HTR-8/SVneo (cell line): ENCODE measurements at places on chromosomes 5 and 9.

GRCh38 chr5:115507681-115508080, 36.9 kb downstream of the FEM1C start:
- peak; percentile 9 for DNase-seq

GRCh38 chr5:179819296-179820126, 1.2 kb upstream of the SQSTM1 start:
- peak; percentile 64 for DNase-seq

- no peak for DNase-seq
Observed at GRCh38 chr9:7073706-7074105, 315.9 kb downstream of the KDM4C start.

DNA sequence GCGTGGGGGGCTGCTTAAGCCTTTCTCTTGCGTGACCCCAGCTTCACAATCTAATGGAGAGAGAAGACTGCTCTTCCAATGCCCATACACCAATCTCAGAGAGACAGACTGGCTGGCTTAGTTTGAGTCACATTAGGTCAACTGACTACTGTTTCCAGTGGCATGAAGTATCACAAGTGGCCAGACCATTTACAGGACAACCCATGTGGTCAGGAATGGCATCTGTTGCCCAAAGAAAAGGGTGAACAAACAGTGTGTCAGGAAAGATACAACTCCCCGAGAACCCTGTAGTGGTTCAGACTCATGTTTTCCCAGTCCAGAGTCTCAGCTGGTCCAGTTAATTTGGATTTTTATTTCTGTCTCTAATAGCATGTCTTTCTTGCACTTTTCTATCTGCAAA, 177.4 kb upstream of the IL12B start:
- DNase-seq, result no peak

DNA sequence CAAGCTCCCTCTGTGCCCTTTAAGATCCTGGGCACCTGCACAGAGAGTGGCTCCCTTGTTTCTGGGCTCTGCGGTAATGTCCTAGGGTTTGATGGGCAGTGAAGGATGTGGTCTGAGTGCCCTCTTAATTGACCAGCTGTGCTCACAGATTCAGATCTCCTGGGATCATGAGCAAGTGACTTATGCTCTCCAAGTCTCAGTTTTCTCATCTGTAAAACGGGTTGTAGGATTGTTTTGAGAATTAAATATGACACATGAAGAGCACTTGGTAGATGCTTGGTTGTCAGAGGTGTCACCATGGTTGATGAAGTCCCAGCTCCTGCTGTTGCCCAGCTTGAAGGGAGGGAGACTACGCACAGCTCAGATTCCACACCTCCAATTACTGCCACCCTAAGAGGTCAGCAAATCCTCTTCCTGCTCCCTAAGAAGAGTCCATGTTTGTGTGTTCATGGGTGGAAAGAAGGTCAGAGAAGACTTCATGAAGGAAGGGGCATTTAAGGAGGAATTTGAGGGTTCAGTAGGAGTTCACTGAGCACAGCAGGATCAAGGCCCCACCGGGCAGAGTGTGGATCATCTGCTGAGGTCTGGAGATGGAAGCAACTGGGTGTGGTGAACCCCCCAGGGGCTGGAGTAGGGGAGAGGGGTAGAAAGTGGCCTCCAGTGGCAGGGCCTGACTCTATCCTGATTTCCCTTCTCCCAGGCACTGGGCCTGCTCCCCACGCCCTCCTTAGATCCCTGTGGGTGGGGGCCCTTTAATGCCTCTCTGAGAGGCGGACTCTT, 1.4 kb upstream of the PSD2 start:
- DNase-seq, result no peak

- DNase-seq, result no peak
Observed at GRCh38 chr9:125604196-125604595, 102.8 kb downstream of the MAPKAP1 start.

DNA sequence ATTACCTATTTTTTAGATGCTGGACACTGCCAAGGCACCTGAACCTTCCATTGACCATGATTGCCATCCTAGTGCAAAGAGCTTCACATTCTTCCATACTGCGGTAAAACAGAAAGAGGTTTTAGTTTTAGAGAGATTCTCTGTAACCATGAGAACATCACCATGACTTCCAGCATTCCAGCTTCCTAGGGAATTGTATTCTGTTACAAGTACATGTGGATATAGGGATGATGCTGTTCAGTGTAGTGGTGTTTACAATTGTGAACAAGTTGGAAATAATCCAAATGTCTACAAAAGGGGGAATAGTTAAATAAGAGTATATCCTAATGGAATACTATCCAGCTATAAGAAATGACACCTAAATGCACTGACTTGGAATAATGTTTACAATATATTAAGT, 22.4 kb downstream of the NIPSNAP3B start:
- no peak for DNase-seq

DNA sequence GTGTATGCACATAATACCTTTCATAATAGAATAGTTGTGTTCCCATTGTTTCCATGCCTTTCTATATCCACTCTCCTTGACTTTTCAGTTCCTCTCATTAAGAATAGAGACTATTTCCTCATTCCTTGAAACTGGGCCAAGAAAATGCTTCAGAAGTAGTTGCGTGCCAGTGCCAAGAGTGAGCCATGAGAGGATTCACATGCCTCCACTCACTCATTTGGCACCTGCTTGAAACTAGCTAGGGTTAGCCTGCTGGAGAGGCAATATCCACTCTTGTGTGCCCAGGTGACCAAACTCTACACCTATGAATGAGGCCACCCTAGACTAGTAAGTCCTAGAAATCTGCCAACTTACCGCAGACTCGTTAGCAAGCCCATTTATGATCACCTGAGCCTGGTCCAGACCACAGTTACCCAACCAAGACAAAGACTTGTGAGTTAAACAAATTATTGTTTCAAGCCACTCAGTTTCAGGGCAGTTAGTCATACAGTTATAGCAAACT, 276.3 kb downstream of the EPB41L4A start:
- no peak for DNase-seq

GRCh38 chr9:124625087-124625486, 117.9 kb upstream of the NR5A1 start:
- no peak for DNase-seq

DNA sequence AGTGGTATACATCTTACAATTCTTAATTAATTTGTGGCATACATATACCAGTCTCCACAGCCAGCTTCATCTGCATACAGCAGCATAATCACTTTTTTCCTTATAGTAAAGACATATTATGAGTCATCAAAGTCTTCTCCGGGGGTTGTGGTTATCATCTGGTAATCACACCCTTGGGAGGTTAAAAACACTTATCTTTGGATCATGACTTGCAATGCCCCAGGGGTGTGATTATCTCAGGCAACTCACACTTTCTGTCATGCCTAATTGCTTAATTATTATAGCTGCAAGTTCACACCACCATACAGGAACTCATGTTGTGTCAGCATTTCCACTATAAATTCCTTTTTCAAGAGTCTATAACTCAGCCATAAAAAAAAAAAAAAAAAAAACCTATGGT, 218.4 kb downstream of the ANXA1 start:
- DNase-seq, result no peak

GRCh38 chr9:27864644-27865438, 291.6 kb upstream of the C9orf72 start:
- no peak for DNase-seq

DNA sequence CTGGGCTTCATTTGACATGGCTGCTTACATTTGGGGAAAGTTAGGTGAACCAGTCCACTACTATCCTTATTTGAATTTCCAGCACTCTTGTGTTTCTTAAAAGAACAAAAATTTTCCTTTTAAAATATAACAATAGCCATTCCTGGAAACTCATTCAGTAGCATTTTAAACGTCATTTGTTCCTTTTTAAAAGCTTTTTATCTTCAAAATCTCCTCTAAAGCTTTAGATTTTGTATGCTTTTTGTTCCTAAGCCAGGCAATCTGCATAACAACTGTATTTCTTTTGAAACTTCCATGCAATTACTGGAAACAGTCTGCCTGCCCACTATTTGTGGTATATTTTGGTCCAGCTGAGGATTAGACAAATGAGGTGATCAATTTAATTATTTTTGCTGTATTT, 172.2 kb upstream of the PLCXD3 start:
- no peak for DNase-seq

DNA sequence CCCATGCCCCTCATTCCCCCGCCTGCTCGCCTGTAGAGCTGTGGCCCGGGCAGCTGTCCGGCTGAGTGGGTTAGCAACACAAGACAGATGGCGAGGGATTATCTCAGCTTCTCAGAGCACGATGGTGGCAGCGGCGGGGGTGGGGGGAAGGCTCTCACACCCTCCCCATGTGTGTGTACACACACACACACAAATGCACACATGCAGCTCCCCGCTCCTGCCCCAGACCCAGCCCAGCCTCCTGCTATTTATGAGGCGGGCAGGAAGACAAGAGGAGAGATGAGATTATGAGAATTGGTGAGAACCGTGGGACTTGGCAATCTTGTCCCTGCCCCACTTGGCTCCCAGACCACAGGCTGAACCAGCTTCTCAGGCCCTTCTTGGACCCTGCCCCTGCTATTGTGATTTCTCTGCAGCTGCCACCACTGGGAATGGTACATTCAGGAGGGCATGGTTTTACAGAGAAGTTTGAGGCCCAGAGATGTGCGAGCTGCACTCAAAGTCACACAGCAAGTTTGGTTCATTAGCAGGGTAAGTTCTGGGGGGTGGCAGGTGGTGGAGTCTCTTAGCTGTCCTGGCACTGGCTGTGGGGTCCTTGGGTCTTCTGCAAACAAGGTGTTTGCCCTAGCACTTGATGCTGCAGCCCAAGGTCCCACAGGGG, 51.0 kb upstream of the PSD2 start:
- DNase-seq, result no peak

GRCh38 chr9:2209400-2209799, 194.3 kb downstream of the SMARCA2 start:
- no peak for DNase-seq

DNA sequence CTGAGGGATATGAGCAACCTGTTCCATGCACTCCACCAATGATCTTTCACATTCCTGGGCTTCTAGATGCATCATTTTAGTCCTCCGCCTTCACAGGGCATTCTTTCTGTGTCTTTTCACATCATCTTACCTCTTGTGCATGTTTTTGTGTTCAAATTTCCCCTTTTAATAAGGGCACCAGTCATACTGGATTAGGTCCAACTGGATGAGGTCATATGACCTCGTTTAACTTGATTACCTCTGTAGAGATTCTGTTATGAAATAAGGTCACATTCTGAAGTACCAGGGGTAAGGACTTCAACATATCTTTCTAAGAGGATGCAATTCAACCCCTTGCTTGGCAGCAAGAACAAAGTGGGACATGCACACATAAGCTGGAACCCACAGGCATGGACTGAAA, 335.3 kb upstream of the TLE4 start:
- no peak for DNase-seq

GRCh38 chr5:134103998-134104654, 10.4 kb upstream of the TCF7 start:
- DNase-seq, result no peak

- peak; percentile 25 for DNase-seq
Observed at GRCh38 chr9:33737811-33738606, 57.4 kb upstream of the PRSS3 start.

GRCh38 chr5:68225188-68225910, 9.8 kb downstream of the PIK3R1 start:
- no peak for DNase-seq

GRCh38 chr5:10596310-10596703, 32.4 kb downstream of the ANKRD33B start:
- no peak for DNase-seq

DNA sequence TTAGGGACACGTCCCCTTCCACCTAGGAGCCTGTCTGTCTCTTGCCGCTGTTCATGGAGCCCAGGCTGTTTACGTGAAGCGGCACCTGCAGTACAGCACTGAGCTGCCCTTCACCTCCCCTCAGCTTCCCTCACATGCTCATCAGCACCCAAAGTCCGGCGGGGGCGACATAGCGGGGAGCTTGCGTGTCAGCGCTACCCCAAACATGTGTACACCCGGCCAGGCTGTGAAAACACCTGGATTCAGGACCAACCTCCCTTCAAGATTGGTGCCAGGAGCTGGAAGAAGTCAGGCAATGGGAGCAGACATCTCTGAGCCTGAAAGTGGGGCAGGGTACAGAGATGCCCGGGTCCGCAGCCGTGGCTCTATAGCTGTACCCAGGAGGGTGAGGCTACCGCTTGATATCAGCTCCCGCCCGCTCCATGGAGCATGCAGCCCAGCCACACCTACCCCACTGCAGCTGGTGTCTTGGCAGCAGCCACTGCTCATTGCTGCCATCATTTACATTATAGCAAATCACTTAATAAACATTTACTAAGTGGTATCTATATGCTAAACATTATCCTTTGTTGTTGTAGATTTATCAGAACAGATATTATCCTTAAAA, 712.1 kb downstream of the CDH9 start:
- no peak for DNase-seq

DNA sequence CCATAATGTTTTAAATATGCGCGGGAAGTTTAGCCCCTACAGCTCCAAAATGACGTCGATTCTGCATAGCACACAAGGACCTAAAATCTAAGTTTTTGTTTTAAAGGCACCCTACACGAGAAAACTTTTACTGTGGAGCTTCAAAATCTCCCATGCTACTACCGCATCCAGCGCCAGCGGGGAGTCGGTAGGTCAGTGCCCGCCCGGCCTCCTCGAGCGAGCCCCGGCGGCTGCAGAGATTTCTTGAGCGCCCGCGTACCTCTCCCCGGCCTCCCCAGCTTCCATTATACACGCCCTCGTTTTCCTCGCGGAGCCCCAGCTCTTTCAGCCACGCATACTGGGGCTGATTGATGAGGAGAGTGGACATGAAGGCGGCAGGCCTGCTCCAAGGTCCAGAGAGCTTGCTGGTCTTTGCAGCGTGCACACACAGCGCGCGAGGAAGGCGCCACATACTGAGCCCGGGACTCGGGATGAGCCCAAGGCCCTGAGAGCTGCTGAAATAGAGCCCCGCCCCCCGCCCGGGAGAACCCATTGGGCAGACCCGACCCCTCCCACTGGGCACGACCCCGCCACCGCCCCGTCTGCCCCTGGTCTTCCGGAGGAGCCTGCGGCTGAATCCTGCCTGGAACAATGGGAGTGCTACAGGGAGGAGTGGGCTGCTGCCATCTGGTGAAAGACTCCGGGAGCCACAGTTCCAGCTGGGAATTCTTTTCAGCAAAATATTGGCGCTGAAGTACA, at the start of gene ALDH7A1:
ALDH7A1 (minus strand) TSS at position 472 of the 738 bp plus-strand sequence; CDS start at position 451, 21 bp downstream.
- peak; percentile 97 for DNase-seq

GRCh38 chr5:116626272-116626723, 51.7 kb upstream of the SEMA6A start:
- no peak for DNase-seq

DNA sequence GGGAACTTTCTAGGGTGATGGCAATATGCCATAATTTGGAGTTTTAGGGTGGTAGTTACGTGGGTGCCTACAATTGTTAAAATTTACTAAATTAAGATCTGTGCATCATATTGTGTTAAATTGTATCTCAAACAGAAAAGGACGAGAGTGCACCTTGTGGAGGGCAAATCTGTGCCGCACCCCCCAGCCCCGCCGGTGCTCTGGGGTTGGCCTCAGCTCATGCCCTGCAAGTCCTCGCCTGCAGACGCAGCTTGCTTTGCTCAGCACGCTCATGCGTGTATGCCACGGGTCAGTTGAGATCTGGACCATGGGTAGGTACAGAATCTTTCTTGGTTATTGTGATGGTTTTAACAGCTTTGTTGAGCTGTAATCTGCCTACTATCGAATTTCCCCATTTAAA, 33.7 kb upstream of the FCN1 start:
- DNase-seq, result no peak
